Suprapubic skin (tissue), 4 donors: ENCODE measurements at places on chromosomes 3 and 15. TPM values are rescaled to one million over a fixed set of nuclear protein-coding genes. Genes with fewer than 3 reads are reported as not detected.

KIF7 gene
- total RNA-seq = 1.8 TPM

TNFAIP8L3 gene
- total RNA-seq = 17.0 TPM

ZBTB20 gene
- total RNA-seq = 46.6 TPM

KNG1 gene
- 1.9 TPM for total RNA-seq

TRPM1 gene
- total RNA-seq = 7.0 TPM

ARHGAP31 gene
- total RNA-seq = 18.6 TPM

RTP1 gene
- total RNA-seq = not detected

SCAMP5 gene
- total RNA-seq = 3.5 TPM

DVL3 gene
- 72.7 TPM for total RNA-seq

CHRM5 gene
- not detected for total RNA-seq

AADACL2 gene
- total RNA-seq = 33.5 TPM

ECE2 gene
- total RNA-seq = not detected

AGTR1 gene
- total RNA-seq = 17.2 TPM

LRRC3B gene
- not detected for total RNA-seq

MEIS2 gene
- total RNA-seq = 9.0 TPM

SEC11A gene
- 52.9 TPM for total RNA-seq

FSIP1 gene
- total RNA-seq = not detected

SLMAP gene
- 65.0 TPM for total RNA-seq

NKIRAS1 gene
- total RNA-seq = 8.9 TPM

CD96 gene
- 0.56 TPM for total RNA-seq

PPARG gene
- total RNA-seq = 13.2 TPM

ZBED2 gene
- total RNA-seq = 3.8 TPM

COLQ gene
- total RNA-seq = 0.23 TPM

MYO5C gene
- 11.9 TPM for total RNA-seq

HES1 gene
- 179 TPM for total RNA-seq

INKA1 gene
- total RNA-seq = 30.9 TPM

SNTN gene
- not detected for total RNA-seq

BFSP2 gene
- total RNA-seq = not detected

GP9 gene
- total RNA-seq = not detected

WDR93 gene
- total RNA-seq = not detected

NXPE3 gene
- 3.3 TPM for total RNA-seq

INSYN1 gene
- 70.1 TPM for total RNA-seq

ADPRH gene
- 2.5 TPM for total RNA-seq

PP2D1 gene
- total RNA-seq = not detected

KCNH8 gene
- 0.52 TPM for total RNA-seq

IL16 gene
- total RNA-seq = 19.2 TPM

GOLGA8G gene
- total RNA-seq = not detected

KBTBD13 gene
- not detected for total RNA-seq

PEX5L gene
- total RNA-seq = not detected

EXD1 gene
- total RNA-seq = not detected

TAGLN3 gene
- total RNA-seq = 0.98 TPM

CKMT1A gene
- 55.0 TPM for total RNA-seq

CLK3 gene
- total RNA-seq = 244 TPM
